ENCODE measurements at places on chromosomes 7 and 10.

- DNase-seq, result no peak
These were observed 188.6 kb downstream of the RPS24 start for GRCh38 chr10:78222096-78222790.

GRCh38 chr10:28375399-28376354 is 72.8 kb upstream of the MPP7 start:
- no peak for DNase-seq

DNA sequence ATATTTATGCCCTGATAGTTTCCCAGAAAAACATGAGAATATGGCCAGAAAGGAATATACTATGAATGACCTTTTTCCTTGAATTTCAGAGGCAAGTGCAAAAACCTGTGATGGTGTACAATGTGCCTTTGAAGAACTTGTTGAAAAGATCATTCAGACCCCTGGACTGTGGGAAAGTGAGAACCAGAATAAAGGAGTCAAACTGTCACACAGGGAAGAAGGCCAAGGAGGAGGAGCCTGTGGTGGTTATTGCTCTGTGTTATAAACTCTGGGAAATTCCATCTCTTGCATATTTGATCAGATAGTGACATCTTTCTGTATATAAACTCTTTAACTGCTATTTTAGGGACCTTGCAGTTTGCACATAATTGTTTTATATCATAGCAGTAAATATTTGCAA is 33.7 kb downstream of the RAB18 start:
- DNase-seq, result no peak

GRCh38 chr7:95467912-95468607 is 17.7 kb upstream of the ASB4 start:
- no peak for DNase-seq

- no peak for DNase-seq
These were observed 68.0 kb downstream of the SEPTIN14 start for GRCh38 chr7:55794527-55794926.

- DNase-seq, result no peak
These were observed 47.9 kb downstream of the TAF3 start for GRCh38 chr10:7866176-7866575.

DNA sequence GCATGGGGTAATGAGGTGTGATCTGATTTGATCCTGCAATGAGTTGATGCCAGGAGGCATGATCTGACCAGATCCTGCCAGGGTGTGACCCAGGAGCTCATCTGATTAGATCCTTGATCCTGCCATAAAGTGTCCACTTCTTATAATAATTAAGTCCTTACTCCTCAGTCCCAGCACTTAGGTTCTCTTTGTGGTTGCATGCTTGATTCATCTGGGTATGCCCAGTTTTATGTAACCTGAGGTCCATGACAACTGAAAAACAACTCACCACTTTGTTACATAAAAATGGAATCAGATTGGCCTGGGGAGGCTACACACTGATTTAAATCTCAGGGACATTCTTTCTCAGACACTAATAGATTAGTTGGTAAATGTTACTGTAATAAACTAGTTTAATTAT is 19.1 kb downstream of the ACADSB start:
- DNase-seq, result no peak

- DNase-seq, result no peak
These were observed 294.1 kb upstream of the SMIM30 start for GRCh38 chr7:113412410-113412809.
